ENCODE measurements at places on chromosomes 11 and 22. TPM values are rescaled to one million over a fixed set of nuclear protein-coding genes. Genes with fewer than 3 reads are reported as not detected.

DNA sequence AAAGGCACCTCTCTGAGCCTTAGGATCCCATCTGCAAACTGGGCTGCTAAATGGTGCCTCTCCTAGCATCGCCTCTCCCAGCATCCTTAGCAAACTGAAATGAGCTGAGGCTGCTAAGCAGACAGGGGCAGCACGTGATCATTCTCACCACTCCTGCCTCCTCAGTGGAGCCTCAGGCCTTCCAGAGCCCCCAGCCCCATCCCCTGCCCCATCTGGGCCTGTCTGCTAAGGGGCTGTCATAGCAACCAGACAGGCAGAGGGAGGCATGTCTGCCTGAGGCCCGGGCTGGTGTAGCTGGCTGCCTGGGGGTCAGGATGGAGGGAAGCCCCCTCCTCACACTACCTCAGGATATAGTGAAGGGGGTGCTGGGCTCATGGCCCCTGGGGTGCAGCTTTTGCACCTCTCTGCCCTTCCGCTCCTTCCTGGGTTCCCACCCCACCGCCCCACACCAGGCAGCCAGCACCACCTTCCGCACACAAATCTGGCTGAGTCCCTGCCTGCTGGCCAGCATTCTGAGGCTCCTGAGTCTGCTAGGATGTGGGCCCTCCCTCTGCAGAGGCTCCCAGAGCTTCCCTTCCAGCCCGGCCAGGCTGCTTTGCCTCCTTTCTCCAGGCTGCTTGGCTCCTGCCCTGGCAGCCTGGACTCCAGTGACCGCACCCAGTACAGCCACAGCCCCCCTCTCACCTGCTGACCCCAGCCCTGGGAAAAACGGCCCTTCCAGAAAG, 47.5 kb upstream of the TTLL12 start:
- peaks cover 22% of the 10 kb centered on the region for H3K27me3 ChIP-seq
- no peak overlapping the region for H3K4me3 ChIP-seq
- H3K4me1 ChIP-seq: peaks cover 17% of the 10 kb centered on the region

DNA sequence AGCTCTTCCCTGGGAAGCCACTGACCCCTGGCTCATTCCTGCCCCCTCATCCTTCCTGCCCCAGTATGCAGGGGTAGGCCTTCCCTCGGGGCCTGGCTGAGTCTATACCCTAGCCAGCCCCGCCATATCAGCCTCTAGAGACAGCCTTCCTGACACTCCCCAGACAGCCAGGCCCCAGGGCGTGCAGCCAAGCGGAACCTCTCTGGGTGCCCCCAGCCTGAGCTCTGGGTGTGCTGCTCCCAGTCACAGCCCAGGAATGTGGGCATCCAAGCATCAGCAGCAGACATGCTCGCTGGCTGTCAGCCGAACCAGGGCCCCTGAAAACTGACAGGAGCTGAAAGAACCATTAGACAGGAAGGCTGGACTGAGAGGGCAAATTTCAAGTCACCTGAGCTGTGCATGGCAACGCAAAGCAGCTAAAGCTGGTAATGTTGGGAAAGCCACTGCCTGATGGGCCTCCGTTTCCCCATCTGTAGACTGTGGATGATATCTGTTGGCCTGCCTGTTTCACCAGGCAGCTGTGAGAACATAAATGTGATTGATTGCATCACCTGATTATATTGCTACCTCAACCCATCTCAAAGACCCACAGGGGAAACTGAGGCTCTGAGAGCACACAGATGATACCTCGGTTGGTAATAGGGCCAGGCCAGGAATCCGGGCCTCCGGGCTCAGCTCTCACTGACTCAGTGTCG, 93.2 kb downstream of the LRRC32 start:
- DNase-seq: peak; percentile 92
- H3K4me3 ChIP-seq: no peak overlapping the region
- H3K27ac ChIP-seq: peak overlapping the region; percentile 94
- no peaks in the 10 kb centered on the region for H3K36me3 ChIP-seq

GRCh38 chr22:38449776-38450175, 5.2 kb downstream of the KCNJ4 start:
- H3K4me1 ChIP-seq: peaks cover 6% of the 10 kb centered on the region
- no peak for DNase-seq
- H3K4me3 ChIP-seq: no peak overlapping the region
- H3K27ac ChIP-seq: no peak overlapping the region
- peaks cover 50% of the 10 kb centered on the region for H3K27me3 ChIP-seq

DNA sequence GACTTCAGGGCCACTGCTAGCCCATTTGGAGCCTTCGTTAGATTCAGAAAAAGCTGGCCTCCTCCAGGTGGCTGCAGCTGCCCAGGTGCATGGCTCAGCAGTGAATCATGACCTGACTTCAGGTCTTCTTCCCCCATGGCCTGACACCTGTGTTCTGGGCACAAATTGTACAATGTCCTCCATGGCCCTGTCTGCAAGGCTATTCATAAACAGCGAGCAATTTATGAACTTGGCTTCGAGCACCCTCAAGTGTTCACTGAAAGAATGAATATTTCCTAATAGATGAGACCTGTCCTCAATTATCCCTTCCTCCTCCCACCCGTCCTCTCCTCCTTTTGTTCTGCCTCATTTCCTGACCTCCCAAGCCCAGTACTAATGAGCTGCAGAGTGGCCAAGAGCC, 12.2 kb upstream of the VPS37C start:
- no peak overlapping the region for H3K27ac ChIP-seq
- H3K4me3 ChIP-seq: no peak overlapping the region
- no peak for DNase-seq

SCN4B gene
- total RNA-seq: 0.08 TPM

GRCh38 chr22:43505896-43506295, 94.1 kb downstream of the MPPED1 start:
- no peaks in the 10 kb centered on the region for H3K27me3 ChIP-seq
- H3K36me3 ChIP-seq: no peaks in the 10 kb centered on the region
- H3K4me3 ChIP-seq: no peak overlapping the region
- DNase-seq: no peak
- no peak overlapping the region for H3K27ac ChIP-seq

DNA sequence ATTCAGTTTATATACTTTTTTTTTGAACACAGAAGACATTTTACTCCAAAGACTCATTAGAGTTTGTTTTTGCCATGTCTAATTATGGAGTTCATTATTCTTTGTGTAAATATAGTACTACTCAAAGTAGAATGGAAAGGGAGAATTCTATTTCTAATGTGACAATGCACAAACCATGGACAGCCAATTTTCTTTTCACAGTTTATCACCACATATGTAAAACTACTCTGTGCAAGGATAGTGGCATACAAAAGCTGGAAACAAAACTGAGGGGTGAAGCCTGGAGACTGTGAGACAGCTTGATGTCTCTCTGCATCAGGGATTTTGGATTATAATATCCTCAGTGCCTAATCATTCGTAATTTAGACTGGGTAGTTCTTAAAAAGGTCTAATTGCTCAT, 75.5 kb downstream of the LUZP2 start:
- no peaks in the 10 kb centered on the region for H3K27me3 ChIP-seq
- peaks cover 14% of the 10 kb centered on the region for H3K4me1 ChIP-seq
- DNase-seq: no peak
- H3K4me3 ChIP-seq: no peak overlapping the region

GRCh38 chr11:35403765-35404387, 15.5 kb downstream of the SLC1A2 start:
- peaks cover 7% of the 10 kb centered on the region for H3K27me3 ChIP-seq
- H3K4me3 ChIP-seq: no peak overlapping the region
- no peak for DNase-seq

DNA sequence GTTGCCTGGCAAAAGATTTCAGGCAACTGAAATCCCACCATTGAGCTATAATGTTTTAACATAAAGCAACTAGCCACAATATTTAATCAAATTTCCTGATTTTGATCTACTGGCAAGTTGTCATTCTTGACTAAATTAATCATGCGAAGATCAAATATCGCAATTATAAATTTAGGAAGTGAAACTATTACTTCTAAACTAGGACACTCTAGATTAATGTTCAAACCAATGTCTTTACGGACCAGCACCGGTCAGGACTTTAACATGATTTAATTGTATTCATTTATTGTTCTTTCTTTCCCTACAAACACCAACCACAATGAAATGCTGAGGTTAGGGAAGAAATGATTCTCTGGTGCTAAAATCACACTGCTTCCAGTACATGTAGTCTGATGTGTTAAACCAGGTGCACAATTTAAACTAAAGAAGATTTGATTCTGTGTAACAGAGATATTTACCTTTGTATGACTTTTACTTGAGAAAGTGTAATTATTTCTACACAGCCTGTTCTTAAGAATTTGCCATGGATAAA, 14.9 kb downstream of the GAS2 start:
- no peaks in the 10 kb centered on the region for H3K4me1 ChIP-seq
- H3K27me3 ChIP-seq: peaks cover 24% of the 10 kb centered on the region
- no peak overlapping the region for H3K27ac ChIP-seq
- no peak overlapping the region for H3K4me3 ChIP-seq
- no peaks in the 10 kb centered on the region for H3K36me3 ChIP-seq

SERPIND1 gene
- total RNA-seq: not detected

- no peaks in the 10 kb centered on the region for H3K27me3 ChIP-seq
- no peak overlapping the region for H3K4me3 ChIP-seq
- H3K4me1 ChIP-seq: peaks cover 17% of the 10 kb centered on the region
- H3K27ac ChIP-seq: no peak overlapping the region
- no peaks in the 10 kb centered on the region for H3K36me3 ChIP-seq
Measured at GRCh38 chr22:39012533-39013511, 1.2 kb upstream of the APOBEC3C start.

- H3K4me3 ChIP-seq: no peak overlapping the region
- no peaks in the 10 kb centered on the region for H3K36me3 ChIP-seq
- H3K4me1 ChIP-seq: peaks cover 25% of the 10 kb centered on the region
- DNase-seq: no peak
- H3K27me3 ChIP-seq: peaks cover 31% of the 10 kb centered on the region
Measured at GRCh38 chr11:93623920-93624319, 37.6 kb upstream of the CEP295 start.

ST14 gene
- total RNA-seq: not detected

DNA sequence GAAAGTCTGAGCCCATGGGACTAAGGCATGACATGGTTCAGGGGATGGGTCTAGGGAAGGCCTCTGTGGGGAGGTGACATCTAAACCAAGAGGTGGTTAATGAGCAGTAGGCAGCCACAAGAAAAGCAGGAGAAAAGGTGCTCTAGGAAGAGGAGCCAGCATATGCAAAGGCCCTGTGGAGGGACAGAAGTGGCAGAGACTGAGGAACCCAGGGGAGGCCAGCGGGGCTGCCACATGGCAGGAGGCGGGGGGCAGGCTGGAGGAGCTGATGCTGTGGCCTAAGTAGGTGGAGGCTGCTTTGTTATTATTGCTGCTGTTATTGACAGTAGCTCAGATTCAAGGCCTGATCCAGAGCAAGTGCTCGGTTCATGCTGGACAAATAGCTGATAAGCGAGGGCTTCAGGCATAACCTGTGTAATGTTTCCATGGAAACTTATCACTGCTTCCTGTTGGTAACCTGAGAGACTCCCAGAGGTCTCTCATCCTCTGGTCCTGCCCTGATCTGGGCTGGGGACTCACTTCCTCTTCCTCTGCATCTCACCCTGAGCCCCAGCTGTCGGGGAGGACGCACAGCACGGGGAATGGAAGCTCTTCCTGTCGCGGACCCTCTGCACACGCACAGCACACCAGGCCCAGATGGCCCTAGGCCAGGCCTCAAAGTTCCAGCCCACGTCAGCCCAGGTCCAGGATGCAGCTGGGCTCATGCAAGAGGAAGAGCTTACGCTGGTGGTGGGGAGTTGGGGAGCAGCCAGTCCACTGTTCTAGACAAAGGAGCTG, 75.2 kb upstream of the TP53I11 start:
- H3K36me3 ChIP-seq: no peaks in the 10 kb centered on the region
- no peak for DNase-seq
- H3K27me3 ChIP-seq: peaks cover 17% of the 10 kb centered on the region

NNMT gene
- total RNA-seq: 79.5 TPM

DNA sequence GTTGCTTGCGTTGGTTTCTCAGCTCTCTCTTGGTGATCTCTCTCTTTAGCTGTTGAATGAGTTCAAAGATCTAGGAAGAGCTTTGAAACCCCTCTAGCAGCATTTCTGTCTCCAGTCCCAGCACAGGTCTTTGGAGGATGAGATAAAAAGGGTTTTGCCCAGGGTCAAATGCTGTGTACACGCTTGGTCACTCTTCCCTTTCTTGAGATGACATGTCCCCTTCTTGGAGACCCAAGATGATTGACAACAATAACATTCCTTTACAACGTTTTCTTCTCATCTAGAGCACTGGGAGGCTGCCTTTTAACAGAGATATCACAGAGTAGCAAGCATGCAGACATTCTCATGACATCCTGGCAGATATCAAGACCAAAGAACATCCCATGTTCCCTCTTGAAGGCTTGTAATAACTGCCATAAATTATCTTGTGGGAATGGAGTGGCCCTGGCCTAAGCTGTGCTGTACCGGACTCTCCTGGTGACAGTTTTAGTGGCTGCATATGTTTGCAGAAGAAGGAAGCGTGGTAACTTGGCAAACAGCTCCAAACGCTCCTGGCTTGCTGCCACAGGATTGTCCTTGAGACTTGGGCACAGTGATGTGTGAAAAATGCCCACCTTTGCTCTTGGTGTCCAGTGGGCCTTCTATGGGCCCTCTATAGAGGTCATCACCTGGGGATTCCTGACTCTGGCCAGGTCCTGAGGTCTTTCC, 107.8 kb downstream of the PTPRJ start:
- H3K4me1 ChIP-seq: peaks cover 21% of the 10 kb centered on the region
- no peaks in the 10 kb centered on the region for H3K36me3 ChIP-seq
- no peak for DNase-seq
- H3K27me3 ChIP-seq: no peaks in the 10 kb centered on the region

- peaks cover 16% of the 10 kb centered on the region for H3K4me1 ChIP-seq
- no peak overlapping the region for H3K4me3 ChIP-seq
- peaks cover 6% of the 10 kb centered on the region for H3K36me3 ChIP-seq
- H3K27ac ChIP-seq: no peak overlapping the region
- DNase-seq: no peak
- no peaks in the 10 kb centered on the region for H3K27me3 ChIP-seq
Measured at GRCh38 chr11:69454018-69454417, 27.4 kb upstream of the LINC01488 start.

DNA sequence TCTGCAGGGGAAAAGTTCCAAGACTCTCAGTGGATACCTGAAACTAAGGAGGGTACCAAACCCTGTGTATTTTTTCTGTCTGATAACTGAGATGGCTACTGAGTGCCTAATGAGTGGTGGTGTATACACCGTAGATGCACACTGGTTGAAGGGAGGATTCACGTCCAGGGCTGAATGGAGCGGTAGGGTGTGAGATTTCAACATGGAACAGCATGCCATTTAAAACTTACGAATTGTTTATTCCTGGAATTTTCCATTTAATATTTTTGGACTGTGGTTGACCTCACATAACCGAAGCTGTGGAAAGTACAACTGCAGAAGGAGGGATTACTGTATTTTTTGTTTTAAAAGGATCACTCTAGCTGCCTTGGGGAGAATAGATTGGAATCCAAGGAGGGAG, 322.5 kb upstream of the SORL1-AS1 start:
- H3K4me1 ChIP-seq: no peaks in the 10 kb centered on the region
- no peak overlapping the region for H3K27ac ChIP-seq
- no peaks in the 10 kb centered on the region for H3K36me3 ChIP-seq
- DNase-seq: no peak

ANGPTL5 gene
- total RNA-seq: 2.4 TPM

C22orf42 gene
- not detected for total RNA-seq

GRCh38 chr11:107587306-107587979, 3.5 kb upstream of the ELMOD1 start:
- H3K27me3 ChIP-seq: peaks cover 80% of the 10 kb centered on the region
- no peak overlapping the region for H3K4me3 ChIP-seq
- H3K27ac ChIP-seq: no peak overlapping the region
- DNase-seq: no peak

MAPK8IP1 gene
- 10.1 TPM for total RNA-seq

CCDC73 gene
- not detected for total RNA-seq

DMC1 gene
- total RNA-seq: 1.4 TPM

Measured in osteocyte (in vitro differentiated cells).